ENCODE measurements at places on chromosomes 1 and 21.

DNA sequence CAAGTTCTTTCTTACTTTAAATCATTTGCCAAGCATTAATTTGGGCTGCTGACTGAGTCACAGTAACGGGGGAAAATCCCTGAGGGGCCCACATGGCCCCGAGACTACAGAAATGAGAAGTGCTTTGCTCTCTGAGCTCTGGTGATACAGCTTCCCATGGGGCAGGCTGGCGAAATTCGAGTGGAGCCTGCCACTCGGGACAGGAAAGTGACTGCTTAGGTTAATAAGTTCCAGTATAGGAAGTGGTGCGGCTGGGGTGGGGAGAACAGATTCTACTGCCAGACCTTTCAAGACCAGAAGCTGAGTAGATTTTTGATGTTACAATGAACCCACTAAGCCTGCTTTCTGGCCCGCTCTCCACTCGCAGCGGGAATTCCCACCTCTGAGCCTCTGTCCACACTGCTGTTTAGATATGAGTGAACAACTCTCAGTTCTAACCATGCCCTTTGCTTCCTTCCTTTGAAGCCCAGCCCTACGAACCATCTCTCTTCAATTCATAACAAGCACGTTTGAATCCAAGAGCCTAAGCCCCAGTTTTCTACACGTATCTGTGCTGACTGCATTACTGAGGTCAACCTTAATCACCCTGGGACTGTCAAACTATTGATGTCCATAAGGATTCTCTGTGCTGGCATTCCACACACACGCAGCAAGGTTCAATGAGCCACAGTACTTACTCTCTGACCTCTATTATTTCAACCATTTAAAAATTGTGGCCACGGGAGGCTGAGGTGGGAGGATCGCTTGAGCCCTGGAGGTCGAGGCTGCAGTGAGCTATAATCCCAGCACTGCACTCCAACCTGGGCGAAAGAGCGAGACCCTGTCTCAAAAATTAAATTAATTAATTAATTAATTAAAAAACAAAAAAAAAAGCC lies 9.6 kb downstream of the ZBTB17 start:
- DNase-seq = no peak

DNA sequence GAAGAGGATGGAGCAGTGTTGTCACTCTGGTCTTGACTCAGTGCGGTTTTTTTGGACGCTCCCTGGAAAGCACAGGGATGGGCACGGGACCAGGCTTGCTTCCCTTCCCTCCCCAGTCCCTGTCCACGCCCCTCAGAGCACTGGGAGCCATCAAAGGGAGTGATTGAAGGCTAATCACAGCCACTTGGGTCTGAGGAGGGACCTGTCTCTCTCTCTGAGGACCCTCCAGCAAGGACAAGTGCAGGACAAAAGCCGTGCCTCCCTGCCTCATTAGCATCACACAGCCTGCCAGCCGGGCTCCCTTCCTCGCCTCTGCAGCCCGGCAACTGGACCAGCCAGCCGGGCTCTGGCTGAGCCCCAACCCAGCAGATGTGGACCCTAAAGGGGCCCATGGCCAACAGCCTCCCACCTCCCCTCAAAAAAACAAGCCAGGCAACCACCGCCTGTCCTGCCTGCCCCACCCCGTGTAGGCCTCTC lies 18.6 kb upstream of the PDZK1IP1 start:
- DNase-seq = no peak

GRCh38 chr1:156368889-156369684 lies at the start of gene RHBG:
Gene RHBG (plus strand): TSS chr1:156369211. CDS start chr1:156369250, 39 bp downstream.
- no peak for DNase-seq

- no peak for DNase-seq
These were observed 13.7 kb upstream of the SRP9 start for GRCh38 chr1:225763716-225764548.

DNA sequence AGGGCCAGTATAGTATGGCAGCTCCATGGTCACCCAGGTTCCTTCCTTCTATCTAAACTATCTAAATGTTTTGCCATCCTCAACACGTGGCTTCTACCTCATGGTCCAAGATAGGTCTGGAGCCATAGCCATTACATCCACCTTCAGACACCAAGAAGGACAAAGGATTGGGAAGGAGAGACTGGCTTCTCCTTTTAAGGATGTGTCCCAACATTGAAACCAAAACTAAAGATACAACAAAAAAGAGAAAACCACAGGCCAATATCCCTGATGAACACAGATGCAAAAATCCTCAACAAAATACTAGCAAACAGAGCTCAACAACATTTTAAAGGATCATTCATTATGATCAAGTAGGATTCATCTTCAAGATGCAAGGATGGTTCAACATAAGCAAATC lies 24.8 kb downstream of the HSD11B1 start:
- DNase-seq = no peak

- DNase-seq = no peak
These were observed 262.4 kb downstream of the PDE4B start for GRCh38 chr1:66055092-66055491.

DNA sequence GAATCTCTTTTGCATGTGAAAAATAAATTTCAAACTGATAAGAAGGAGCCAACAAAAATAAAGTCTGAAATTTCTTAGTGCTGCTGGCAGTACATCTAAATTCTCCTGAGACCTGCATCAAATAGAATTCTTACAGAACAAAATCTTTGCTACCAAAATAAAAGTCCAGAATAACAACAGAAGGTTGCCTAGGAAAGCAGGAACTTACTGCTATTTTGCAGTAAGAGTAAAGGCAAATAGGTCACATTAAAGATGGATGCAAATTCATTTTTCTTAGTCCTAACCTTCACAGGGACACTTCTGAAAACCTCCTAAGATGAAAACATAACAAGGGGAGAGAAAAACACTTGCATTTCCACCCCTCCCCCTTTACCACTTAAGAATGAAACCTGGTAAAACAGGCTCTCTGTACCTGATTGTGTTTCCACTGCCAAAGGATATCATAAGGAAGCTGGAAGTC lies 59.0 kb downstream of the RUSC1 start:
- no peak for DNase-seq

GRCh38 chr1:37628026-37628556 lies 6.6 kb downstream of the RSPO1 start:
- no peak for DNase-seq

- no peak for DNase-seq
These were observed 4.2 kb upstream of the GPN2 start for GRCh38 chr1:26894263-26894662.

DNA sequence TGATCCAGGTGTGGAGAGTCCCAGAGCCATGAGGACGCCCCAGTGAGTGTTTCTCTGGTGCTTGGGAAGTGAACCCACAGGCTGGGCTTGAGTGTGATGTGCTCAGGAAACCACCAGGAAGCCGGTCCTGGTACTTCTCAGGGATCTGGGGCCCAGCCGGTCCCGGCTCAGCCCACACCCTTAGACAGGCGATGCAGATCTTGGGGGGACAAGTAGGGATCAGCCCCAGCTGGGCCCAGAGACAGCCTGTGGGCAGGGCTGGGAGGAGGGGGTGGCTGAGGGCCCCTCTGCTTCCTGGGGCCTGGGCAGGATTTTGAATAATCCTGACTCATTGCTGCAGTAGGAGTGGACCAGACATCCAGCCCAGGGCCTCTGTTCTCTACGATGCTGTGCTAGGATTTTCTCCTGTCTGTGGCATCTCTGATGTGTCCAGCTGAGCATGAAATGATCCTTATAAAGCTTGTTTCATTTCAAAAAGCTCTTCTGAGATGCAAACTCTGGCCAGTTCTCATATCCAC lies 698.0 kb downstream of the PTPRU start:
- no peak for DNase-seq

Measured in H1 (cell line).